Activated CD8-positive, alpha-beta memory T cell treated with anti-CD3 and anti-CD28 coated beads, Interleukin-2, amount 50 U/mL, for 48 hours (primary cell): ENCODE measurements at places on chromosomes 5 and 9.

DNA sequence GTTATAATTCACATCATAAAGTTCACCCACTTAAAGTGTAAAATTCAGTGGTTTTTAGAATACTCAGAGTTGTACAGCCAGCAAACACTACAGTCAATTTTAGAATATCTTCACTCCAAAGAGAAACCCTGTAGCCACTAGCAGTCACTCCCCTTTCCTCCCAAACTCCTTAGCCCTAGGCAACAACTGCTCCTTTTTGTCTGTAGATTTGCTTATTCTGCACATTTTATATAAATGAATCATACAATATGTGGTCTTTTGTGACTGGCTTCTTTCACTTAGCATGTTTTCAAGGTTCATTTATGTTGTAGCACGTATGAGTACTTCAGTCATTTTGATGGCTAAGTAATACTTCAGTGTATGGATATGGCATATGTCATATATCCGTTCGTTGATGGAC, 38.7 kb downstream of the TGFBR1 start:
- DNase-seq: no peak

GRCh38 chr5:147617191-147617606, 107.3 kb upstream of the DPYSL3 start:
- DNase-seq: no peak

DNA sequence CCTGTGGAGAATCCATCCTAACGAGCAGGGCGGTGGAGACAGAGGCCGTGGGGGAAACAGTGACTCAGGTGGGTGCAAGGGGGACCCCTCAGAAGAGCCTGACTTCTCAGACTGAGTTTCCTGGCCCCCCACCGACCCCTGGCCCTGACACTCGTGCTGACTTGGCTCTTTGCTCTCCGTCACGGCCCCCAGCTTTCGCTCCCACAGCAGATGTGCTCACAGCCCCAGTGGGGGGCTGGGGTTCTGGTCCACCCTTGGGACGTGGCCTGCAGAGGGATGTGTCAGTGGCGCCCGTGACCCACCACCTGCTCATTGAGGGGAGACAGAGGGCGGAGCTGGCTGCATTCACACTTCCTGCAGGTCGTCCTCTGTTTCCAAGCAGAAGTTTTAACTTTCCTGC, 62.9 kb upstream of the IRX4 start:
- DNase-seq: no peak

DNA sequence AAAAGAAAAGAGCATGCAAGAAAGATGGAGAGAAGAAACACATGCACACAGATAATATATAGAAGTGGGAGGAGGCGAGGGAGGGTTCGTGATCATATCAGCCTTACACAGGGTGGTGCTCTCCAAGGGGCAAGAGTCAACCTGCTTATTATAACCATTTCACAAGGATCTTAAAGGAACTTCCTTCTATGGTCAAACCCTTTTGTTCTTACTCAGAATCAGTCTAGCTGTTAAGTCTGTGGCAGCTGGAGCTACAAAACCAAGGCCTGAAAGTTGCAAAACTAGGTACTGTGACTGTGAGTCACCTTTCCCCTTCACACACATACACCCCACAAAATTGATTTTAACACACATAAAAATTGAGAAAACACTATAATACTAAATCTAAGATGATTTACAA, 18.5 kb upstream of the ERMP1 start:
- DNase-seq: no peak

- DNase-seq: no peak
Observed at GRCh38 chr5:881551-881935, 11.1 kb downstream of the BRD9 start.

GRCh38 chr9:90697808-90698207, 55.2 kb upstream of the DIRAS2 start:
- no peak for DNase-seq

- DNase-seq: no peak
Observed at GRCh38 chr9:22682961-22683699, 236.5 kb downstream of the DMRTA1 start.

- DNase-seq: no peak
Observed at GRCh38 chr9:32671333-32671732, 35.9 kb upstream of the TAF1L start.

DNA sequence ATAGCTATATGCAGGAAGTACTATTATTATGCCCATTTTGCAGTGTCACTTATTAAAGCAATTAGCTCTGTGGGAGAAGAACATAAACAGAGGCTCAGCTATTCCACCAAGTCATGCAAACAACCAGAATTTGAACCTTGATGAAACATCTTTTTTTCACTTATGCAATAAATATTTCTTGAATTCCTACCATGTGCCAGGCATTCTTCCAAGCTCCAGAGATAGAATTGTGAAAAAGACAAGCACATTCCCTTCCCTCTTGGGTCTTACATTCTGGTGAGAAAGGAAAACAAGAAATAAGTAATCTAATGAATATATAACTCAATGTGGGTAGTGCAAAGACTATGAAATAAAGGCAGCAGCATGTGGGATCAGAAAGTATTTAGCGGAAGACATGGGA, 32.1 kb upstream of the ADRB2 start:
- no peak for DNase-seq

DNA sequence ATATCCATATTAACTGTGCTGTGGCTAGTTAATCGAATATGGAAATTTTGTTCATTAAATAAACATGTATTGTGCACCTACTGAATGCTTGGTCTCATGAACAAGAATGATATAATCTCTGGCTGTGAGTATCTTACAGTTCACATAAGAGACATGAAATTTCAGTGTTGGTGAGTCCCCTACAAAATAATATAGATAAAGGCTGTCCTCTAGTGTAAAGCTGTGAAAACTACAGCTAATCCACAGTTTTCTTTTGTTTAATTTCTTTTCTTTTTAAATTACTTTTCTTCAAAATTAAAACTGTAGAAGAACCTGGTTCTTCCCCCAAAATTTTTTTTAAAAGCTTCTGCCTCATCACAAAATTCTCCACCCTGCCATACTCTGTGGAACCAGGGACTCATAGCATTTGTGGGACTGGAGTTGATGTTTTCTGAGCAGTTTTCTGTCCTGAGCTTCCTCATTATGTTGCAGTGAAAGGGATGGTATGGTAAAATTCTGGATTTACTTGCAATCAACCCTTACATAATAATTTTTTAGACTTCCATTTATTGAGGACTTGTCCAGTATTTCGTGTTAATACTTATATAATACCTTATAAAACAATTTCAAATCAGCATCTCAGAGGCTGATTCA, 135.0 kb downstream of the STK32A start:
- no peak for DNase-seq

DNA sequence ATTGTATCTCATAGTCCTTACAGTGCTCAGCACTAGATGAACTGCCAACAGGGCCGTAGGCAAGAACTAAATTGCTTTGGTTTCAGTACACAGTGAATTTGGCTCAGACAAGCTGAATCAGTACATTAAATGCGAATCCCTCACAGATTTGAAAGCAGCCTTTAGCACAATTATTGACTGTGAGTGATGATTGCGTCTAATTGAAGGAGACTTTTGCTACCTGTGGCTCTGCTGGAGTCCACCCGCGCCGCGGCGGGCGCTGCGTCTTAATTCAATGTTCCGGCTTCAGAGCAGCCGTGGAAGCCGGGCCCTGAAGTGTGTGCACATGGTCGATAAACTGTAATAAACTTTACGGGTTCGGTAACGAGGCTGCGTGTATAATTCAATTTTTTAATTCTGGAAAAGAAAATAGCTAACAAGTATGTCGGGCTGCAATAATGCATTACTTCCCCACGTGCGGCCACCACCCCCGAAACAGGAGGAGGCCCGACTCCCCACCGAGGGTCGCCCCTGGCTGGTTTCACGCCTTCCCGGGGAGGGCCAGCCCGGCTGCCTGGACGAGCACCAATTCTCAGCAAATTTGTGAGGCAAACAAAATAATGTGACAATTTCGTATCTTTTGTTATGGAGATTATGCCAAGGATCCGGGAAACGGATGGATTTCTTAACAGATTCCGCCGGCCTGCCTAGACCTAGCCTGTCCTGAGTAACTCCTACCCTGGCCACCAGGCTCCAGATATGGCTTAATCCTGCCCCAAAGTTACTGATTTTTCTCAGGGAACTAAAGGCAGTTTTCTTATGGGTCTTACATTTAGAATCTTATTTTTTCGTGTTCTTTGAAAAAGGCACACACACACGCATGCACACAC, 269.4 kb upstream of the IRX1 start:
- no peak for DNase-seq

- peak; percentile 54 for DNase-seq
Observed at GRCh38 chr5:174045470-174046025, at the start of gene NSG2. NSG2 (plus strand) TSS chr5:174045706; CDS start chr5:174046756, 1,050 bp downstream.

GRCh38 chr9:18056993-18057369, 417.0 kb upstream of the ADAMTSL1 start:
- no peak for DNase-seq

- peak; percentile 71 for DNase-seq
Observed at GRCh38 chr9:21591221-21592062, 109.3 kb upstream of the IFNE start.

DNA sequence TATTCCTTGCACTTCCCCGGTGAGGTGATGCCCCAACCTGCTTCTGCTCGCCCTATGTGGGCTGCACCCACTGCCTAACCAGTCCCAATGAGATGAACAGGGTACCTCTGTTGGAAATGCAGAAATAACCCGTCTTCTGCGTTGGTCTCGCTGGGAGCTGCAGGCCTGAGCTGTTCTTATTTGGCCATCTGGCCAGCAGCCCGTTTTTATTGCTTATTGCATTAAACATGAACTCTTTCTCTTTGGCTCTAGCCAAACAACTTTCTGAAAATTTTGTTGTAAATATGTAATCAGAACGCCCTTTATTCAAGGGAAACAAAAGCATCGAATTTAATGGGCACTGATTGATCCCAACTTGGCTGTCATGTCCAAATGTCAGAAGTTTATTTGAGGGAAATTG, 124.7 kb upstream of the FTMT start:
- no peak for DNase-seq

- no peak for DNase-seq
Observed at GRCh38 chr5:59709846-59710245, 183.7 kb downstream of the PDE4D start.

- no peak for DNase-seq
Observed at GRCh38 chr9:99954819-99955218, 48.4 kb downstream of the STX17 start.

GRCh38 chr5:151572657-151573368, 18.3 kb downstream of the FAT2 start:
- no peak for DNase-seq
